ENCODE measurements at places on chromosomes 2 and 18. TPM values are rescaled to one million over a fixed set of nuclear protein-coding genes. Genes with fewer than 3 reads are reported as not detected.

FHOD3 gene
- total RNA-seq, result 13.0 TPM

DNA sequence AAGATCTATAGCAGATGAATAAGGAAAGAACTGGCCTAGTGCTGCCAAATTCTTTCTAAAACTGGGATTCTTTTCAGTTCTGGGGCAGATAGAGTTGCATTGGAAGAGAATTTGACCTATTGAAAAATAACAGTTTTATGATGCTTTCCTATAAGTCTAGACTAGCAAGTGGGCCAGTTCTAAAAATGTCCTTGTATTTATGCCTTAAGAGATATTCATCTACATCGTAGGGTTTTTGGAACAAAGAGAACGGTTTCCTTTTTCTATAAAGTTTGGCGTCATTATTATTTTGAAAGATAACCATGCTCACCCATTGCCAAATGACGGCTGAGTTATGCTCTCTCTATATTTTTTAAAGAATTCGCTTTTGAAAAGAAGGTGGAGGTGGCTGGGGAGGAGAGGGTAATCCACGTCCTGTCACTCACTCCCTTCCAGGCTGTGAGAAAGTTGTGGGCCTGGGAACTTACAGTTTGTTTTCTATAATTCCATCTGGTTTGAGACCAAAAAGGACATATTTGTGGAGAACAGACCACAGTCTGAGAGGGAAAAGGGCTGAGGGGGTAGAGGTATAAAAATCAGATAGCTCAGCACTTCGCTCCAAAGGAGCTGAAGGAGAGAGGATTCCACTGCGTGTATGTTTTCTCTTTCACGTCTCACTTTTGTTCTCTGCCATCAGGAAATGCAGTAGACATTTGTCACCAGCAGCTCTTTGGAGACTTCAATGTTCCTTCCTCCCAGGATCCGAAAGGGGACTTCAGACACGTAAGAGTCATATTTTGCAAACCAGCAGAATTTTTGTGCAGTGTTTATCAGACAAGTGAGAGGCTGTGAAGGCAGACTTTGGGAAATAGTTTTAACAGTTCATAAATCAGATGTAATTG is 281.9 kb upstream of the FN1 start:
- peaks cover 56% of the 10 kb centered on the region for H3K4me1 ChIP-seq
- DNase-seq, result no peak
- H3K27me3 ChIP-seq, result no peaks in the 10 kb centered on the region
- H3K27ac ChIP-seq, result peak overlapping the region; percentile 93
- H3K36me3 ChIP-seq, result peaks cover 5% of the 10 kb centered on the region

TEX261 gene
- total RNA-seq, result 36.8 TPM

GRCh38 chr2:59787095-59787494 is 766.4 kb downstream of the BCL11A start:
- H3K4me1 ChIP-seq, result no peaks in the 10 kb centered on the region
- no peak overlapping the region for H3K4me3 ChIP-seq

CASP10 gene
- 3.3 TPM for total RNA-seq

IGFBP5 gene
- total RNA-seq, result 29.5 TPM

BOLL gene
- total RNA-seq, result not detected

GRCh38 chr2:212424082-212424481 is 114.5 kb downstream of the ERBB4 start:
- H3K27ac ChIP-seq, result no peak overlapping the region
- DNase-seq, result no peak
- H3K36me3 ChIP-seq, result no peaks in the 10 kb centered on the region
- H3K27me3 ChIP-seq, result no peaks in the 10 kb centered on the region

ADRA2B gene
- total RNA-seq, result under 0.01 TPM

GRCh38 chr2:233922471-233922870 is 5.3 kb downstream of the TRPM8 start:
- H3K4me1 ChIP-seq, result no peaks in the 10 kb centered on the region
- H3K36me3 ChIP-seq, result no peaks in the 10 kb centered on the region
- no peak for DNase-seq

- H3K36me3 ChIP-seq, result no peaks in the 10 kb centered on the region
- no peak for DNase-seq
- no peak overlapping the region for H3K27ac ChIP-seq
- no peaks in the 10 kb centered on the region for H3K4me1 ChIP-seq
- no peak overlapping the region for H3K4me3 ChIP-seq
- no peaks in the 10 kb centered on the region for H3K27me3 ChIP-seq
Observed at GRCh38 chr2:179550849-179551248, 286.2 kb upstream of the SESTD1 start.

GRCh38 chr2:223365158-223365679 is 236.9 kb downstream of the SCG2 start:
- DNase-seq, result no peak
- H3K4me1 ChIP-seq, result no peaks in the 10 kb centered on the region
- no peaks in the 10 kb centered on the region for H3K27me3 ChIP-seq
- no peaks in the 10 kb centered on the region for H3K36me3 ChIP-seq

DNA sequence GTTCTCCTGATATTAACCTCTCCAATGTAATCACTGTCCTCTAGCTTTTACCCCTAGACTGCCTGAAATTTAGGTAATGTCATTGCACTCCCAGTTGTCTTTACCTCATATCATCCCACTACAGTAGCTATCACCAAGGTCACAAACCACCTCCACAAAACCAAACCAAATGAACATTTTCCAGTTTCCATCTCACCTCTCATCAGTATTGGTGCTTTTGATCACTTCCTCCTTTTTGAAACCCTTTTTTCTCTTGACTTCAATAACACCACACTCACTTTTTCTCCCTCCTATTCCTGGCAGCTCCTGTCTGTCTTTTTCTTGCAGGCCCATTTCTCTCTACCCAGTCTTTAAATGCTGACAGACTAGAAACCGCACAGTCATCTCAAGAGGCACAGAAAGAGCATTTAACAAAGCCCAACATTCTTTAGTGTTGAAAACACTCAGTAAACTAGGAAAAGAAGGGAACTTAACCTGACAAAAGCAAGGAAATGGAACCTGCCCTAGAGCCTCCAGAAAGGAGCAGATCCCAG is 95.9 kb upstream of the SIX2 start:
- H3K4me3 ChIP-seq, result no peak overlapping the region
- no peak for DNase-seq
- H3K27ac ChIP-seq, result no peak overlapping the region
- no peaks in the 10 kb centered on the region for H3K4me1 ChIP-seq

DNA sequence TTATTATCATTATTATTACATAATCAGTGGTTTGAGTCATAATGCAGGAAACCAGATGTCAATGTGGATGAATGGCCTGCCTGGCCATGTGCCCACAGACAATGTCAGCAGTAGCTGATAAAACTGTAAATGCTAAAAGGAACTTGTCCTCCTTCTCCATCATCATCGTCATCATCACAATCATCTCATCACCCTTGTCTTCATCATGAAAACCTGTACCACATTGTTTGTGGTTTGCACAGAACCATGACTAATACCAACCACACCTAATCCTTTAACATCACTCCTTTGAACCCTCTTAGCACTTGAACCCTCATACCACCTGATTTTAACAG is 96.0 kb downstream of the HNMT start:
- H3K4me1 ChIP-seq, result peaks cover 11% of the 10 kb centered on the region
- H3K4me3 ChIP-seq, result no peak overlapping the region
- DNase-seq, result peak; percentile 34
- H3K36me3 ChIP-seq, result no peaks in the 10 kb centered on the region
- no peaks in the 10 kb centered on the region for H3K27me3 ChIP-seq

GRCh38 chr18:53193870-53194269 is 853.9 kb downstream of the DCC start:
- no peaks in the 10 kb centered on the region for H3K36me3 ChIP-seq
- no peak overlapping the region for H3K27ac ChIP-seq
- no peaks in the 10 kb centered on the region for H3K4me1 ChIP-seq
- peak; percentile 0 for DNase-seq

- H3K27ac ChIP-seq, result no peak overlapping the region
- H3K4me3 ChIP-seq, result no peak overlapping the region
- H3K27me3 ChIP-seq, result no peaks in the 10 kb centered on the region
- peaks cover 3% of the 10 kb centered on the region for H3K36me3 ChIP-seq
- DNase-seq, result no peak
Observed at GRCh38 chr18:269480-270095, 1.7 kb upstream of the THOC1 start.

- H3K4me3 ChIP-seq, result no peak overlapping the region
- no peaks in the 10 kb centered on the region for H3K4me1 ChIP-seq
- H3K27me3 ChIP-seq, result no peaks in the 10 kb centered on the region
- DNase-seq, result no peak
- no peaks in the 10 kb centered on the region for H3K36me3 ChIP-seq
- H3K27ac ChIP-seq, result no peak overlapping the region
Observed at GRCh38 chr2:79171348-79171958, 11.9 kb upstream of the REG3A start.

DNA sequence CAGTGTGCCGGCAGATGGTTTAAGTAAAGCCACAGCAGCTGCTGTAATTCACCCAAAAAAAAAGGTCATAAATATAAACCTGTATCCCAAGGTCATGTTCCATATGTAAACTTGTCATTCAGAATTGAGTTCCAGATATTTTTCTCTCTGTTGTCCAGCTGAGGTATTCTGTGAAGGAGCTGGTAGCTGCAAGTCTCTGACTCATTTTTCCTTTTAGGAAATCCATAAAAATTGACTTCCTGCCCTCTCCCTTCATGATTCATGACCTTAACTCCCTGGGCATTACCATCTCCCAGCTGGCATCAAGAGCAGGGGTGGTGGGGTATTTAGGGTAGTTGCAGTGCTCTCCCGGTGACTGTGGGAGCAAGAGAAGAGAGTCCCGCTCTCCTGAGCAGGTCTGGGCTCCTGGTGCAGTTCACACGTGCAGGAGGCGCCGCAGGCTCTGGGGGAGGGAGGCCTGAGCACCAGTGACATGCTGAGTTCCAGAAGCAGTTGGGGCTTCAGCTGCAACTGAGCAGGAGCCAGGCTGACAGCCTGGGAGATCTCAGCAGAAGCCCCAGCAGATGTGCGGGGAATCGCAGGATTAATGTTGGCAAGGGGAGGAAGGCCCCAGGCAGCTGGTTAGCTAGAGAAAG is 192.6 kb downstream of the MGAT5 start:
- peaks cover 13% of the 10 kb centered on the region for H3K4me1 ChIP-seq
- H3K4me3 ChIP-seq, result no peak overlapping the region
- no peaks in the 10 kb centered on the region for H3K27me3 ChIP-seq
- peak; percentile 90 for DNase-seq
- H3K27ac ChIP-seq, result no peak overlapping the region

DNA sequence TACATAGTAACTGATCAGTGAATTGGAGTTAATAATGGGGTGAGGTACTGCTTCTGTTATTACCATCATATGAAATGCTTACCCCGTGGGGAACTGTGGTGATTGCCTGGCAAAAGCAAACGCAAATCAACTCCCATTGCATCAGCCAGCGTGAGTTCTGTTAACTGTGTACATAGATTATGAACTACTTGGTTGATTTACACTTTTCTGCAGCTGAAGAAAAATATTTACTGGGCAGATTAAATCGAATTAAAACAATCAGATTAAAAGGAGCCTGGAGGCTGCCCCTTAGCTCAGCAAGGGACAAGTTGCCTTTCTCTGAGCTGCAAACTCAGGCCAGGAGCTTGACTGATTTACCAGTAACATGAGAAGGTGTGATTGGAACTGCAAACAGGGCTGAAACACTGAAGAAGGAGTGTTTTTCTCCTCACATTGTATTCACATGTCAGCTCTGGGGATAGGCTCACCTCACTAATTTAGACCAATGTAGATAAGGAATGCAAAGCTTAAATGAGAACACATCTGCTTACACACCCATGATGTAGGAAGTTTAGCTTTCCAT is 220.1 kb downstream of the OSR1 start:
- no peak overlapping the region for H3K27ac ChIP-seq
- H3K4me1 ChIP-seq, result peaks cover 30% of the 10 kb centered on the region
- no peak for DNase-seq
- no peaks in the 10 kb centered on the region for H3K27me3 ChIP-seq

STPG4 gene
- 0.72 TPM for total RNA-seq
